CD4-positive, alpha-beta T cell (primary cell): ENCODE measurements at places on chromosomes 13 and 19.

DNA sequence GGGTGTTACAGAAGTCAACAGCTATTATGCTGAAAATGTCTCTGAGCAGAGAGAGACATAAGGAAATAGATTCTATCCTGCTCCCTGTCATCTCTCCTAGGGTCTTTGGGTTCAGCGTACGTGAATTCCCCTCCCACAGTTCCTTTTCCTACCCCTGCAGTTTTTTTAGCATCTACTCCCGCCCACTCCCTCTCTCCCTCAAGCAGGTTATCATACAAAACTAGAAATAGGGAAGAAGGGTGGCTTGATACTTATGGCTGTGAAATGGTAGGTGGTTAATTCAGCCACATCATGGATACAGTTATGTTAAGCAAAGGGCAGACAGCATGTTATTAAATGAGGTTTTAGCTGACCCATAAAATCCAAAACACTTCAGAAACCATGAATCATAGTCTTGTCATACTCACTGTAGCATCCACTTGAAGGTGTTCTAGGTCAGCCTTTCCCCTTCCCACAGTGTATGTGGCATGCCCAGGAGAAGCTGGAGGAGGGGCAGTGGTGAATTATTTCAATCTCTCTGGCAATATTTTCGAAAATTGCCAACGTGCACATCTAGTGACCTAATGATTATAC is 236.8 kb upstream of the SERP2 start:
- H3K4me1 ChIP-seq, result peaks cover 9% of the 10 kb centered on the region
- no peak for DNase-seq
- no peak overlapping the region for H3K27ac ChIP-seq
- H3K4me3 ChIP-seq, result no peak overlapping the region
- no peaks in the 10 kb centered on the region for H3K27me3 ChIP-seq

DNA sequence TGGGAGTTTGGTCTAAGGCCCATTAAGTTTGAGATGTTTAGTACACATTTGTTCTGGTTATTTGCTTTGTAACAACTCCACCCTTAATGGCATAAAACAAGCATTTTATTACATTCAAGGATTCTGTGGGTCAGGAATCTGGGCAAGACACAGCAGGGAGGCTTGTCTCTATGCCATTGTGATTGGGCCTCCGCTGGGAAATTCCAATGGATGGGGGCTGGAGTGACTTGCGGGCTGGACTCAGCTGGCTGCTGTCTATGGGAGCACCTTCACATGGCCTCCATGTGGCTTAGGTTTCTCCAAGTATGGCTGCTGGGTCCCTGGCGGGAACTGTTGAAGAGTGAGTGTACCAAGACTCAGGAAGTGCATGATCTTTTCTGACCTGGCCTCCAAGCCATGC is 159.0 kb downstream of the PAN3 start:
- no peak overlapping the region for H3K27ac ChIP-seq
- no peak for DNase-seq
- H3K36me3 ChIP-seq, result peaks cover 17% of the 10 kb centered on the region
- H3K4me3 ChIP-seq, result no peak overlapping the region
- H3K4me1 ChIP-seq, result peaks cover 5% of the 10 kb centered on the region

- no peaks in the 10 kb centered on the region for H3K27me3 ChIP-seq
- H3K36me3 ChIP-seq, result peaks cover 38% of the 10 kb centered on the region
- H3K4me3 ChIP-seq, result no peak overlapping the region
- no peak for DNase-seq
- H3K4me1 ChIP-seq, result no peaks in the 10 kb centered on the region
- no peak overlapping the region for H3K27ac ChIP-seq
Measured at GRCh38 chr13:97364031-97364430, 69.9 kb upstream of the RAP2A start.

- peaks cover 12% of the 10 kb centered on the region for H3K4me1 ChIP-seq
- no peak overlapping the region for H3K4me3 ChIP-seq
- H3K36me3 ChIP-seq, result no peaks in the 10 kb centered on the region
- H3K27me3 ChIP-seq, result no peaks in the 10 kb centered on the region
Measured at GRCh38 chr13:50531917-50532899, 311.3 kb downstream of the DLEU7 start.

GRCh38 chr19:56727677-56728076 is 56.1 kb upstream of the ZNF835 start:
- DNase-seq, result no peak
- H3K4me1 ChIP-seq, result no peaks in the 10 kb centered on the region
- no peak overlapping the region for H3K27ac ChIP-seq
- H3K36me3 ChIP-seq, result no peaks in the 10 kb centered on the region
- H3K4me3 ChIP-seq, result no peak overlapping the region

- H3K36me3 ChIP-seq, result peaks cover 68% of the 10 kb centered on the region
- H3K27me3 ChIP-seq, result no peaks in the 10 kb centered on the region
- peaks cover 30% of the 10 kb centered on the region for H3K4me1 ChIP-seq
Measured at GRCh38 chr19:15426485-15427349, 7.9 kb upstream of the AKAP8L start.

DNA sequence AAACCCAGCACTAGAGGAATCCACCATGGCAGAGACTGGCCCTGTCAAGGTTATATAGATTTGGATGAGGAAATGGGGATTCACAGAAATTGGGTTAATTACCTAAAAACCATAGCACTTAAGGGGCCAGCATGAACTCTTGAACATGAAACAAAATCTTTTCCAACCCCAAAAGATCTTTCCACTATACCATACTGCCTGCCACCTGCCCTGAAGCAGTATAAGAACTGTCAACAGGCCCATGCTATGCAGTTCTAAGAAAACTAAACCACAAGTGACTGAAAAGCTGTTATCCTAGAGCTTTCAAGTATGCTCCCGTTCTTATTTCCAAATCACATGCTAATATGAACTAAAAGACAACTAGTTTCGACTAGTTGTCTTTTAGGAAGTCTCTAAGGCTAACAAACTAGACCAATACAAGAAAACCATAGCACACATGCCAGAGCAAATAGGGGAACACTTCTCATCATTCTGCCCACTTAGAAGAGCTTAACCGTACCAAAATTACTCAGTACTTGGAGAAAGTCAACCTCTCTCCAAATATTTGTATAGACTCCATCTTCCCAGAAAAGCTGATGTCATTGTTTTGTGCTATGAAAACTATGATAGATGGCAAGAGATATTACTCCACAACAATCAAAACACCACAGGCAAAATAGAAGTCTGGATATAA is 27.5 kb downstream of the HSPH1 start:
- no peaks in the 10 kb centered on the region for H3K27me3 ChIP-seq
- H3K27ac ChIP-seq, result no peak overlapping the region
- peaks cover 37% of the 10 kb centered on the region for H3K36me3 ChIP-seq
- H3K4me3 ChIP-seq, result no peak overlapping the region

DNA sequence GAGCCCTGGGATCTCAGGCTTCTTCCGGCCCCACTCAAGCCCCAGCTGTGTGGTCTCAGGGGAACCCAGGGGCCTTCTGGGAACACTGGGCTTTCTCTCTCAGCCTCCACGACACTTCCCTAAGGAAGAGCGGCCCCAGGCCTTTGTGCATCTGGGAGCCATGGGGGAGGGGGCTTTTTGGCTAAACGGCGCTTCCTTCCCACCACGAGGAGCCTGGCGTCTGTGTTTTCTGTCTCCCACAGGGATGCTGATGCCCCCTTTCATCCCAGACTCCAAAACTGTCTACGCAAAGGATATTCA is 24.2 kb upstream of the TMEM255B start:
- peaks cover 3% of the 10 kb centered on the region for H3K27me3 ChIP-seq
- H3K36me3 ChIP-seq, result no peaks in the 10 kb centered on the region
- H3K4me1 ChIP-seq, result no peaks in the 10 kb centered on the region
- DNase-seq, result no peak

- peaks cover 63% of the 10 kb centered on the region for H3K4me1 ChIP-seq
- H3K27me3 ChIP-seq, result no peaks in the 10 kb centered on the region
- no peak overlapping the region for H3K27ac ChIP-seq
- H3K4me3 ChIP-seq, result peak overlapping the region; percentile 84
- no peak for DNase-seq
- no peaks in the 10 kb centered on the region for H3K36me3 ChIP-seq
Measured at GRCh38 chr19:2062389-2062729, 11.3 kb upstream of the MKNK2 start.

- no peak for DNase-seq
- no peaks in the 10 kb centered on the region for H3K36me3 ChIP-seq
- H3K4me3 ChIP-seq, result no peak overlapping the region
Measured at GRCh38 chr13:76600081-76600480, 286.1 kb downstream of the KCTD12 start.

GRCh38 chr19:34644991-34645461 is 31.9 kb downstream of the SCGB2B2 start:
- no peak overlapping the region for H3K4me3 ChIP-seq
- H3K36me3 ChIP-seq, result no peaks in the 10 kb centered on the region
- H3K4me1 ChIP-seq, result no peaks in the 10 kb centered on the region
- no peak for DNase-seq
- H3K27ac ChIP-seq, result no peak overlapping the region
- H3K27me3 ChIP-seq, result no peaks in the 10 kb centered on the region

DNA sequence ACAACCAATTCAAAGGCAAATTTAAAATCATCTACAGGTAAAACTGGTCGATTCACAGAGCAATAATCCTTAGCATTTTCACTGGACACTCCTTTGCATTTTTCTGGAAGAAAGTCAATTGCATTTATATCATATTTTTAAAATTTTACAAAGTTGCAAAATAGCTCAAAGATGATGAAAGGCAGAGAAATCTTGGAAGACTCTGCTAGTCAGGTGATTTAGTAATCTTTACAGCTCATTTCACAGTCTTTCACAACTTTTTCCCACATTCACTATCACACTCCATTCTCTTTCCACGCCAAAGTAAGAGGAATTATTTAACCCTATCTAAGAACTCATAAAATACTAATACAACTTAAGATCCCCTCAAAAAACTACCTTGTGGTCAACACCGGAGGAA is 1063.8 kb downstream of the EFNB2 start:
- H3K4me3 ChIP-seq, result no peak overlapping the region
- no peaks in the 10 kb centered on the region for H3K4me1 ChIP-seq
- H3K27ac ChIP-seq, result no peak overlapping the region
- no peaks in the 10 kb centered on the region for H3K36me3 ChIP-seq
- no peaks in the 10 kb centered on the region for H3K27me3 ChIP-seq

DNA sequence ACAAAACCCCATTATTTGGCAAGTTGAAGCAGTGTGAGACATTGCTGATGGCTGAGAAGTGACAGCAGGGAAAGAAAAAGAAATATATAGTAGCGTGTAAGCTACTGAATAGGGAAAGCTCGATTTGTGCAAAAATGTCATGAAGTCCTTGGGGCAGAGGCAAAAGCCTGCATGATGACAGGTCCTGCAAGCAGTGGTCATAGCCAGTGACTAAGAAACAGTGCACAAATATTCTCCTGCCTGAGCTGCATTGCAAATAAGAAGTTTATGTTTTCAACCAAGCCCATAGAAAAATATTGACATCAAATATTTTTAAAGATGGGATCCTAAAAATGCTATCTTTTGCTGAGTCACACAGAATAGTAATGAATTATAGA is 270.0 kb downstream of the SLITRK6 start:
- no peak for DNase-seq
- H3K27ac ChIP-seq, result no peak overlapping the region
- H3K36me3 ChIP-seq, result no peaks in the 10 kb centered on the region
- H3K4me3 ChIP-seq, result no peak overlapping the region
- H3K4me1 ChIP-seq, result no peaks in the 10 kb centered on the region

- H3K36me3 ChIP-seq, result no peaks in the 10 kb centered on the region
- H3K4me1 ChIP-seq, result peaks cover 17% of the 10 kb centered on the region
- H3K4me3 ChIP-seq, result peak overlapping the region; percentile 54
- H3K27me3 ChIP-seq, result no peaks in the 10 kb centered on the region
- peak; percentile 21 for DNase-seq
Measured at GRCh38 chr19:16001481-16002312, 52.9 kb downstream of the OR10H4 start.

GRCh38 chr13:40063703-40064102 is 408.2 kb downstream of the COG6 start:
- H3K36me3 ChIP-seq, result no peaks in the 10 kb centered on the region
- DNase-seq, result no peak
- no peak overlapping the region for H3K27ac ChIP-seq
- H3K4me1 ChIP-seq, result no peaks in the 10 kb centered on the region
- no peak overlapping the region for H3K4me3 ChIP-seq
